ENCODE measurements at places on chromosomes 5 and 9.

DNA sequence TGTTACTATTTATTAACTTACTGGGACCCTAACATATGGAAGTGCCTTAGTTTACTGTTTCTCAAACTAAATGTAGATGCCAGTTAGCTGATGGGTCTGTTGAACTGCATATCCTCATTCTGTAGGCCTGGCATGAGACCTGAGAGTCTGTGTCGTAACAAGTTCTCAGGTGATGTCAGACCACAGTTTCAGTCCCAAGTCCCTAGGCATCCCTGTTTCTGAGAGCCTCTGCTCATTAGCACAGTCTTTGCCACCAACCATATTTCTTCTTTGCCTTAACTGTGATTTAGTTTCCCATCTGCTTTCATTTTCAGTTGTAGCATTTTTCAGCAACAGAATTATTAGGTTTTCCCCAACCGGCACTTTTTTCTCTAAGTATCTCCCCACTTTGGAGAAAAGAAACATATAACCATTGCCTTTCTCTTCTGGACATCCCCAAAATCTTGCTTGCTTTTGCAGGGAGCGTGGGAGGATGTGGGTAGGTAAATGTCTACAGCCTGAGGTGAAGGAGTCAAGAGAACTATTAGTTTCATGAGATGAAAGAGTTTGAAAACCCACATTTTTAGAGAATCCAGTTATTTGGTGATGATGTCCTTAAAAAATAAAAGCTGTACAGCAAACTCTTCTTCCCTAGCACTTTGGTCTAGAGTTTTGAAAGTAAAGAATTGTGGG, 74.6 kb downstream of the NUDT12 start:
- DNase-seq: peak; percentile 3

DNA sequence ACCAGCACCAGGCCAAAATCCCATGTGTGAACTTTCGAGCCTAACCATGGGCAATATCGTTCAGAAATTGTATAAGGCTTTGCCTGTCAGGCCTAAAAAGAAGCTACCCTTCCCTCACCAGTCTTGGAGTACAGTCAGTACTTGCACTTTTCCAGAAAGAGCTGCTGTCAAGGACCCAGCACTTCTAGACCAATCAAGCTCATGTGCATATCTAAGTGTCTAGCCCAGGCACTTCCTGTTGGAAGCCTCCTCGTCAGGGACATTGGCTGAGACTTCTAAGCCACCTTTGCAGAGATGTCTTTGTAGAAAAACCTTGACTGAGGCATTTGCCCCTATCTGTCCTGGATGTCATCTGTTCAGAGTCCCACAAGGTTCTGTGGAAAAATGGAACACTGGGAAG, 1930.5 kb downstream of the EFNA5 start:
- no peak for DNase-seq

- DNase-seq: no peak
These were observed 26.1 kb downstream of the MAMDC2 start for GRCh38 chr9:70069704-70070103.

DNA sequence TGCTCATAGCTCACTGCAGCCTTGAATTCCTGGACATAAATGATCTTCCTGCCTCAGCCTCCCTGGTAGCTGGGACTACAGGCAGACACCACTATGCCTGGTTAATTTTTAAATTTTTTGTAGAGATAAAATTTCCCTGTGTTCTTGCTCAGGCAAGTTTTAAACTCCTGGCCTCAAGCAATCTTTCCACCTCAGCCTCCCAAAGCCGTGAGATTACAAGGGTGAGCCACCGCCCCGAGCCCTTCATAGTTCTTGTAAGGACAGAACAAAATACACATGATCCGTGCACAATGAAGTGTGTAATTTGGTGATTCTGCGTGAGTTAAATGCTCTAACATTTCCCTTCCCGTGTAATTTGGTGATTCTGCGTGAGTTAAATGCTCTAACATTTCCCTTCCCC, 27.7 kb upstream of the MYO10 start:
- no peak for DNase-seq

DNA sequence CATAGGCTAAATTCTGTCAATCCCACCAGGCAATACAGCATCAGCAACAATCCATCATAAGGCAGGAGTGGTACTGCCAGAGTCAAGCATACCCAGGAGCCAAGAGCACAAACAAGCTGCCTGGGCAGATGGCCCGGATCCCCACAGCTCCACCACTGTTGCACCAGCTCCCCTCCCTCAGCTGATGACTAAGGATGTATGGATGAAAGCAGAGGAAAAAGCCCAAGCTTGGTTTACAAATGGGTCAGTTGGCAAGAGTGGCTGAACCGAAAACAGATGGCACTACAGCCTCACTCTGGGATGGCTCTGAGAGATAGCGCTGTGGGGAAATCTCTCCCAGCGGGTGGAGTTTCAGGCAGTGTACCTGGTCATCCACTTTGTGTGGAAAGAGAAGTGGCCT, 29.4 kb downstream of the DROSHA start:
- no peak for DNase-seq

DNA sequence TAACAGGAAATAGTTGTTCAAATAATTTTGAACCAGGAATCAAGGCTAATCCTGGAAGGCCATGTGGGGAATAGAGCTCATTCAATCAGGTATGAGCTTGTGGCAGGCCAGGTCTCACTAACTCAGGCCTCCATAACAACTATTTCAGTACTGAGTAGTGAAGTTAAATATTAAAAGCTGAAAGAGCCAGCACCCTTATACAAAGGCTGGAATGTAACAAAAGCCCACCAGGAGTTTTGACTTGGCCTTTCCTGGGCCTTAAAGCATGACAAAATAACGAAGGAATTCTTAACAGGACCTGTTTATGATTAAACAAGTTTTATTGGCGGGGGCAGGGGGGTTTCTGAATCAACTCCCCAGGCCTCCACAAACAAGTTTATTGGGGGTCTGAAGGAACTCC, 1146.7 kb downstream of the CDH9 start:
- DNase-seq: no peak

GRCh38 chr9:9492506-9492905, 1120.3 kb downstream of the PTPRD start:
- no peak for DNase-seq
